ENCODE measurements at places on chromosomes 6 and 20.

- DNase-seq = no peak
Measured at GRCh38 chr6:36739947-36740817, 42.6 kb downstream of the RAB44 start.

DNA sequence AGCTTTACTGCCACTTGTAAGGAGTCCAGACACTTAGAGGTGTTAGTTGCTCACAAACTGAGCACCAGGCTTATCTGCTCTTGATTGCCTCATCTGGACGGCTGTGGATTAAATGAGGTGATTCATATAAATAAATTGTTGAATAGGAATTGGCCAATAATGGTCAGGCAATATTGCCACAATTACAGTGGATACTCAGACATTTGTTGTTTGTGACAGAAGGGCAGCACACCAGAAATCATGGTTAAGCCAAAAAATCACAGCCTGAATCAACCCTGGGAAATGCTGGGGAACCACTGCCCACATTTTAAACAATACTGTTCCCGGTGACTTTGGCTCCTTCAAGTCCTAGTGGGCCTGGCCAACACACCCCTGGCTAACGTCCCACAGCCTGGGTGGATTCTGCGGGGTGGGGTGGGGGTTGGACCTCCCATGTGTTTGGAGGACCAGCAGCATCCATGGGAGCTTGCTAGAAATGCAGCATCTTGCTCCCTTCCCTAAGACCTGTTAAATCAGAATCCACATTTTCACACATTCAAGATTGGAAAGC lies 29.5 kb upstream of the SPDEF start:
- DNase-seq = peak; percentile 64

- DNase-seq = no peak
Measured at GRCh38 chr20:7497985-7498384, 442.3 kb downstream of the HAO1 start.

GRCh38 chr6:115618256-115618655 lies 442.4 kb downstream of the FRK start:
- DNase-seq = no peak

GRCh38 chr20:7094438-7094997 lies 327.0 kb downstream of the BMP2 start:
- DNase-seq = no peak

- no peak for DNase-seq
Measured at GRCh38 chr20:54643761-54644160, 168.4 kb downstream of the DOK5 start.

DNA sequence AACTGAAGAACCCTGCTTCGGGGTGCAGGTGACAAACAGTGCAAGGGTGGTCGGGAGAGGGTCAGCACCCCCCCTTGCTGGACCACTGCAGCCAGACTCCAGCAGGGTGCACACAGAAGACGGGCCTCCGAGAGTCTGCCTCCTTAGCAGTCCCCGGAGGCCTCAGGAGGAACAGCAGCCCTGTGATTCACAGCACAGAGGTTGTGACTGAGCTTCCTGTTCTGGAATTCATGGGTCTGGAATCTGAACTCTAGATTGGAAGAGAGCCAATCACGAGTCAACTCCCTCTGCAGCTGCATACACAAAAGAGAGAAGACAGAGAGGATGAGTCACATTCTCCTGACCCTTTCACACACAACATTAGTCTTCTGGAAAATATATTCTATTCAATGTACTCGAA lies 249.0 kb upstream of the OPRM1 start:
- DNase-seq = no peak

DNA sequence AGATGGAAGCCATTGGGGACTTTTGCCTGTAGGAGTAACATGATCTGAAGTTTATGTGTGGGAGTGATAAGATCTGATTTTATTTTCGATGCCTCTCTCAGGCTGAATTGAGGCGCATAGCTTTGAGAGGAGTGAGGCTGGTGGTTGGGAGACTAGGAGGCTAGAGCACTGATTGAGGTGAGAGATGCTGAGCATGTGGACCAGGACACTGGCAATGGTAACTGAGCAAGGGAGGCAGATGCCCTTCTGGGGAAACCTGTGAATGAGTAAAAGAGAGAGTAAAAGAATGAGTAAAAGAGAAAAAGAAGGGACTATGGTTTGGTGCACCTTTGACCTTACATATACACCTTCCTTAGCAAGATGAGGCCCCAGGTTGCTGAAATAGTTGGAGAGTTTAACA lies 3.0 kb downstream of the RRP36 start:
- no peak for DNase-seq

GRCh38 chr20:58054780-58055373 lies 173.6 kb downstream of the ANKRD60 start:
- DNase-seq = no peak

- no peak for DNase-seq
Measured at GRCh38 chr6:155380666-155381332, 66.5 kb upstream of the TFB1M start.

DNA sequence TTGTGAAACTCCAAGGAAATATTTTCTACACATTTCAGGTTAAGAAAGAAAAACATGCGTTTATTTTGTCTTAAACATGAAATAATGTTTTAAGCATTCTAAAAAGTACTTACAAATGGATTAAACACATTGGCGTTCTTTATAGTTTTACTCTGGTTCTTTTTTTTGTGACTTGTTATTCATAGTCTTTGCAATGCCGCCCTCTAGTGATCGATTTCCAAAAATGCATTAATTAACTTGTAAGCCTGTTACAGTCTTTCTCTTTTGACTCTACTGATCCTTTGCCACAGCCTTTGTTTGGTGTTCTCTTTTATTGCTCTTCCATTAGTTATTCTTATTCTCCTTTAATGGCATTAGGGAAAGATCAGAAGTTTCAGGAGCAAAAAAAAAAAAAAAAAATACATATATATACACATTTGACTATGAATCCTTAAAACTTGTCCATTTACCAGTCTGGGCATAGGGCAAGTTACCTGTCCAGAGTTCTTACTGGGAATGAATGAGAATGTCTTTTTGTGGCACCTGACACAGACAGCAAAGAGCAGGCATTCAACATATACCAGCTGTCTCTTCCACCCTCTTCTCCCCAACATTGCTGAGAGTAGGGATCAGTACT lies 59.9 kb downstream of the MACROD2 start:
- DNase-seq = no peak

GRCh38 chr6:158321960-158322359 lies 9.7 kb downstream of the TULP4 start:
- DNase-seq = no peak

DNA sequence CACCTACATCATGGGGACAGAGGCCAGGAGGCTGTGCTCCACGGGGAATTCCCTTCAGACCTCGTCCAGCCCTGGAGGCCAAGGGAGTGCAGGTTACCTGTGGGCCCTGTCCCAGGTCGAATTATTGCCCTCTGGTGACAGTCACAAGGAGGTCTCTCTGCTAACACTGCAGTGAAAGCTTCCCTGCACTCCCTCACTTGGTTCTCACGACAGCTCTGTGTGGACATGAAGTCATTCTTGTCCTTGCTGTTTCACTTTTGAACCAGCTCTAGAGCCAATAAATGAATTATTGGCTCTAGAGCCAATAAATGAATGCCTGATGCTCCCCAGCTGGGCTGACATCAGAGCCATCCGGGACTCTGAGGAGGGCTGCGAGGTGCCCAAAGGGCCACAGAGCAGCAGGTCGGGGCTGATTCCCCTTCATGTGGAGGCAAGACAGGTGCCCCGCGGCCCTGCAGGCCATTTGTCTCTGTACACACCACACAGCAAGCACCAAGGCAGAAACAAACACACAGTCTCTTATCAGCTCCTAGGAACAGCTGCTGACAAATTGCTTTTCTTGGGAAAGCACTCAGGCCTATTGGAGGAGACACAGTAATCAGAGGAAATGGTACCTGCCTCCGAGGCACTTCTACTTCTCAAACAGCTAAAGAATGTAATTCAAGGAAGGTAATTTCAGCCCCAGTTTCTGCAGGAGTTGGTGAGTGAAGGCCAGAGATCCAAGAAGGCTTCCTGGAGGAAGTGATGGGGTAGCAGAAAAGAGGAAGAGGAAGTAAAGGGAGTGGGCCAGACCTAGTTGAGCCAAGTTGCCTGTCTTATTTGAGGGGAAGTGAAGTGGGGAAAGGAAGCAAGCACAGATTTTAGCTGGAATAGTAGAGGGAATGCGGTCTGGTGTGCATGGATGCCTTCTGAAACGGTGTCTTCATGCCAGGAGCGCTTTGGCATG lies 27.5 kb upstream of the TBXT start:
- no peak for DNase-seq

DNA sequence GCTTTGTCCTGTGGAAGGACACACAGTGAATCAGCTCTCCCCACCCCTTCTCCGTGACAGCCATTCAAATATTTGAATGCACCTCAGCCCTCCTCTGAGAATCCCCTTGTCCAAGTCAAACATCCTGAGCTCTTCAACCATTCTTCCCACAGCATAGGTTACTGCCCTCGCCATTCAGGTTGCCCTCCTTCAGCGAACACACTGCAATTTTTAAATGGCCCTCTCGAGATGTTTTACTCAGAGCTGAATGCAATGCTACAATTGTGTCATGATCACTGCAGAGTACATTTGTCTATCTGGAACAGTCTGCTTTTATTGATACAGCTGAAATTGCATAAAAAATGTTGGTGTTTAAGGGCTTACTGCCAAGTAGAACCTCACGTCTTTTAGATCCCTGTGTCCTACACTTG lies 48.9 kb downstream of the SLC2A12 start:
- DNase-seq = no peak

DNA sequence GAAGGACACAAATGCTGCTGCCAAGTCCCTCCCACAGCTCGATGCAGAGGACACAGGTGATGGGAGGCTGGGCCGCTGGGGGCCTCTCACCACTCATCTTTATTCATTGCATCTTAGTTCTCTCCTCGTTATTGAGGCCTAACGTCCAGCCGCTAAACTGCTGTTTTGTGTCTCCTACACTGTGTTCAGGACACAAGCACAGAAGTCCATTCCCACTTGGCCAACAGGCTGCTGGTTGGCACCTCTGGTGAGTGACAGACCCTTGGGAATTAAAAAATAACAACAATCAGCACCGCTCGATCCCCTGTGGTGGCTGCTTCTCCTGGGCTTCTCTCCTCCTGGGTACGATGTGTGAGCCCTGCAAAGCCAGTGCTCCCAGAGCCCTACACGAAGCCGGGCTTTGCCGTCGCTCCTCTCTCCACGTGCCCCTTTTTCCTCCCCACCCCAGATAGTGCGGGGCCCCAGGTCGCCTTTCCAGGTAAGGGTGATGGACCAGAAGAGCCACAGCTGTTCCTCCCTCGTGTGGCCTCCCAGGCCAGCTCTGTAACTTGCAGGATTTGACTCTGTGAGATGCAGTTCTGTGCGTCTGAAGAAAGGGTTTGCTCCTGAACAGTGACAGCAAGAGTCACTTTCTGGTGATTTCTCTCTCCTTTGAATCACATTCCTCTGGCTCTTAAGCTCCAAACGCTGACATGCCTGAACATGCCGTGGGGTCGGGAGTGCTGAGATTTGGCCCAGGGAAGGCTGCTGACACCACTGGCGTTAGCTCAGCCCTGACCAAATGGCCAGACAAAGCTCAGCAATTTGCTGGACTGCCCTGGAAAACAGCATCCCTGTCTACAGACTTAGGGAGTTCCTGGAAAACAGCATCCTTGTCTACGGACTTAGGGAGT lies 59.3 kb downstream of the DLL1 start:
- DNase-seq = no peak

- no peak for DNase-seq
Measured at GRCh38 chr6:112591329-112591728, 244.2 kb downstream of the RFPL4B start.

- no peak for DNase-seq
Measured at GRCh38 chr20:58003525-58003924, 224.9 kb downstream of the ANKRD60 start.

DNA sequence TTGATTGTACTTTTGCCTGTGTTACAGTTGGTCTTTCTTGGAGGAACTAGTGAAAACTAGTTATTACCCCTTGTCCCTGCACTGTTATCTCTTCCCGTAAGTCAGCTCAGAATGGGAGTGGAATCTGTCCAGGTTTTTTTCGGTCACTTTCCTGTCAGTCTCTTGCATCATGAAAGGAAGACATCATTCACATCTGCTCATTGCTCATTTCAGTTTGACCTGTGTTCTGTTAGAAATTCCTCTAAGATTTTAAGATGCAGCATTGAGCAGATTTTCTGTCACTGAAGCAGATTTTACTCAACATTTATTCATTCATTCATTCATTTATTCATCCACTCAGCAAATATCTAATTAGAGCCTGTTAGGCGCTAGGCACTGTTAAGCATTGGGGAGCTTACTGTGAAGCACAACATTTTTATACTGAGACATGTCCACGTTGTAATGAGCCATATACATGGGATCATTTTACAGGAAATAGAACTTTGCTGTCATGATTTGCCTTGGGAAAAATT lies 33.1 kb upstream of the HINT3 start:
- no peak for DNase-seq

DNA sequence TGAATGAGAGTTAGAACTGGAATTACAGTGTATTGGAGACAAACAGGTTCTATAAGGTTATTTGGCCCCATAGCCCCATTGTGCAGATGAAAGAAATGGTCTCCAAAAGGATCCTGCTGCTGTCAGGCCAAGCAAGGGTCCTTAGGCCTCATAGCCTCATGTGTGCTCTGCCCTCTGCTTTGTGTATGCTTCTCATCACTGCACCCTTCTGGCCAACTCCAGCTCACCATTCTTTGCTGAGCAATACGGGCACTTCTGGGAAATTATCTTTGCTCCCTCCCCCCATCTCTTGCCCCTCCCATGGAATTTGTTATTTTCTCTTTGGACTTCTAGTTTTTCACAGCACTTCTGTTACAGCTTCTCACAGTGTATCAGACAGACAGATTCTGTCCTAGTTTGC lies 298.8 kb downstream of the FOXA2 start:
- DNase-seq = no peak

DNA sequence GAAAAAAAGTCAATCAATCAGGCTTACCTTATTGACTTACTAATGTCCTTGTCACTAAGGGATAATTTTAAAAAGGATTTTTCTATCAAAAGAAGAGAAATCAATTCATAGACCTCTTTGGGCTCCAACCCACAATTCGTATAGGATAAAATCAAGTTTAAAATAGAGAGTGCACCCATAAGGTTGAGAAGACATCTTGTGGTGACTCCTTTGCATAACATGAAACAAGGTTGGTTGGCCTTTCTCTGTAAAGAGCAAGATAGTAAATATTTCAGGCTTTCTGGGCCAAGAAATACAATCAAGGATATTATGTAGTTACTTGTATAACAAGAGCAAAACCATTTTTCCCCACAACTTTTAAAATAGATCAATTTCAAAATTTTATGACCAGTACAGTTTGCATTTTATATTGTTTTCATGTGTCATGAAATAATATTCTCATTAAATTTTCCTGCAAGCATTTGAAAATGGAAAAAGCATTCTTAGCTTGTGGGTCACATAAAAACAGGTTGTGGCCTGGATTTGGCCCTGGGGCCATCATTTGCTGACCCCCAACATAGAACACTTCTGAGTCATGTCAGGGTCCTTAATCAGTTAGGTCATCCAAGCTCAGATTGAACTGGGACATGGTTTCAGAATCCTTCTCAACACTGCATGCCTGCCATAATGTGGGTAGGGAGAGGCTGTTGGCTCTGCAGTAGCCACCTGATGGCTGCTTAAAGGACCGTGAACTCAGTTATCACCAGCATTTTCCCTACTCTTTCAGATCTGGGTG lies 76.7 kb downstream of the MYB start:
- DNase-seq = no peak

All from sigmoid colon (tissue), 7 donors.